ENCODE measurements at places on chromosomes 5 and 9. TPM values are rescaled to one million over a fixed set of nuclear protein-coding genes. Genes with fewer than 3 reads are reported as not detected.

The FOXI1 gene
- not detected for total RNA-seq

The SLCO6A1 gene
- not detected for total RNA-seq

GRCh38 chr5:17203329-17204132, 13.9 kb upstream of the BASP1 start:
- DNase-seq: no peak

DNA sequence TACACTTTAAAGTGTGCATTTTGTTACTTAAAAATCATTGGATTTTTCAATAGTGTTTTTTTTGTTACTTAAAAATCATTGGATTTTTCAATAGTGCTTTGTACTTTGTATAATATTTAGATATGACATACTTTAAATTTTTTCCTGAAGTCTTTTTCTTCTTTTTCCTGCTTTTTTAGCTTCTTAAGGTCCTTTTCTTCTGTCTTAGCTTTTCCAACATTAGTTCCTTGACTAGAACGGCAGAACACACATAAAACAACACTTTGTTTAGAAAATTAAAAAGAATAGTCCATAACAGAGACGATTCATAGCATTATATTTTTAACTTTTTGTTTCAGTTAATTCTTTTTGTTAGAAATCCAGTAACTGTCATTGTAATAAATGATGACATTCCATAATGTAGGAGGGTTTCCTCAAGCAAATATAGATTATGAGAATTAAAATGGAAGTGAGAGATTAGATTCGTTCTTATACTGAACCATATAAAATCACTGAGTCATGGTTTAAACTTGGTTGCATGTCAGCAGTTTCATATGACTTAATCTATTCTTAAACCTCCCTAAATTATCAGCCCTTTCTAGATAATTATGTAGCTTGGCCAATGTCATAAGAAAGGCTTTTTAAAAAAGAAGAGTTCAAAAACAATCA, 45.3 kb upstream of the RICTOR start:
- no peak for DNase-seq

The SLC36A2 gene
- total RNA-seq: not detected

The RAPGEF1 gene
- 44.1 TPM for total RNA-seq

DNA sequence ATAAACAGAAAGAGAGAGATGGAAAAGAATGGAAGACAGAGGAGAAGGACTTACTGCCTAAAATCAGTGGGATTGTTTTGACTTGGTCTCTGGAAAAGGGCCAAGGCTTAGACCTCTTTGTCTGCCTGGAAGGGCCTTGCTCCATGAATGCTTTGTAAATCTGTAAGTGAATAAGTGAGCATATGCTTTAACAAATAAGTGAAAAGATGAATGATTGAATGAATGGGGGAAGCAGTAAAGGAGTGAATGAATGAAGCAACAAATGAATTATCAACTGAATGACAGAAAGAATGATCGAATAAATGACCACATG, 5.5 kb downstream of the KCNIP1 start:
- DNase-seq: no peak

GRCh38 chr9:113579283-113580040, 115.9 kb downstream of the RGS3 start:
- no peak for DNase-seq

Measured in pulmonary artery endothelial cell (primary cell).